Activated naive CD4-positive, alpha-beta T cell treated with anti-CD3 and anti-CD28 coated beads, Interleukin-2, amount 50 U/mL, for 72 hours (primary cell): ENCODE measurements at places on chromosomes 2 and 18. TPM values are rescaled to one million over a fixed set of nuclear protein-coding genes. Genes with fewer than 3 reads are reported as not detected.

LYG2 gene
- not detected for total RNA-seq

DNA sequence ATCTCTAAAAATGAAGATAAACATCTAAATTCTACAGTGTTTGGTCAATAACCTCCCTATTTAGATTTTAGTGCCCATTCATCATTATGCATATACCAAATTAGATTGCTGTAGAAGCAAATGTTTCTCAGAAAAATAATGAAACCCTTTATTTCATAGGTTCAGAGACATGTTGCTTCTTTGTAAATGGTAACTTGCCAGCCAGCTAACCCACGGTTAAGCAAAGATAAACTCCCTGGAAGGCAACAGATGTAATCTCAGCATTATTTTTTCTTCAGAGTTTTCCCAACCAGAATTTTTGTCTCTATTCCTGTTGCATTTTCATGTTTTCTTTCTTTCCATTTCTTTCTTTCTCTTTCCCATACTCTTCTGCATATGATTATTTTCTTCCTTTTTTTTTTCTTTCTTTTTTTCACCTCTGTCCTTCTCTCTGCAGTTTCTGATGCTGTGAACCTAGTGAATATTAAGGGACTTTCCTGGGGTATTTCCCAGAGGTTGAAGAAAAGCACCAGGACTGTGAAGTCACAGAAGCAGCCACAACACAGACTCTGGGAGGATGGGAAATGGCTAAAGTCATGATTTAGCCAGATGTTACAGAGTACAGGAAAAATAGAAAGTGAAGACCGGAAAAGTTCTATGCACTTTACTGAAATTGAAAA, 50.0 kb upstream of the DSG1 start:
- DNase-seq: no peak

GRCh38 chr2:225989809-225990208, 590.3 kb downstream of the NYAP2 start:
- DNase-seq: no peak

HOXD13 gene
- not detected for total RNA-seq

GRCh38 chr18:23272498-23273232, 137.4 kb downstream of the CABLES1 start:
- no peak for DNase-seq

- no peak for DNase-seq
Observed at GRCh38 chr2:195582188-195582587, 74.8 kb upstream of the SLC39A10 start.

DNA sequence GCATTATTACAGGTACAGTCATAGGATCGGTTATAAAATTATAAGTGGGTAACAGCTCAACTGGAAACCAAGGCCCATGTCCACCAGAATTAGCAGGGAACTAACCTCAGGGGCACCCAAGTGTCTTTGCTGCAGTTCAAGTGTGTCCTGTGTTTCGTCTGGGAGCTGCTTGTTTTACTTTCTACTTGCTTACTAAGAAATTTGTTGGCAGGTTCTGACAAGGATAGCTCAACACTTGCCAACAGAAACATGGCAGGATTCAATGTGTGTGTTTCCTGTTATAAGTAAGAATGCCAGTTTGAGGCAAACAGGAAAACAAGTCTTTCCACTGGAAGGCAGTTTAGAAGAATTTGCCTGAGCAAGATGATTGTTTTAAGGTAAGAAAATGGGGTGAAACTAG, 104.5 kb downstream of the EPHA4 start:
- DNase-seq: no peak

DNA sequence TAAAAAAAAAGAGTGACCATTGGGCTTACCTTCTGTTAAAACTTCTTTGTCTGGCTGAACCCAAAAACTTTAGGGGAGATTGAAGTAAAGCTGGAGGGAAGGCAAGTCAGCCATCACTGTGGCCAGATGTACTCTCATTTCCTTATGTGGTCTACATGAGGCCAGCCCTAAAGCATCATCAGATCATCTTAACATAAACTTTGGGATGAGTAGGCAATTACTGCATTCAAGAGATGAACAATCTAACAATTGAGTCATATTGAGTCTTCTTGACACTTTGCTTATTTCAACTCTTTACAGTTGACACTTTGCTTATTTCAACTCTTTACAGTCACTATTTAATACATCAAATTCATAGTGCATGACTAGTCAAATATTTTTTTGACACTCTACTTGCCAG, 155.6 kb downstream of the QPCT start:
- no peak for DNase-seq

GRCh38 chr18:53148123-53148522, 808.1 kb downstream of the DCC start:
- no peak for DNase-seq

GRCh38 chr2:17195016-17195415, 323.2 kb downstream of the RAD51AP2 start:
- DNase-seq: no peak

- no peak for DNase-seq
Observed at GRCh38 chr2:120747706-120748105, 12.0 kb downstream of the GLI2 start.

DNA sequence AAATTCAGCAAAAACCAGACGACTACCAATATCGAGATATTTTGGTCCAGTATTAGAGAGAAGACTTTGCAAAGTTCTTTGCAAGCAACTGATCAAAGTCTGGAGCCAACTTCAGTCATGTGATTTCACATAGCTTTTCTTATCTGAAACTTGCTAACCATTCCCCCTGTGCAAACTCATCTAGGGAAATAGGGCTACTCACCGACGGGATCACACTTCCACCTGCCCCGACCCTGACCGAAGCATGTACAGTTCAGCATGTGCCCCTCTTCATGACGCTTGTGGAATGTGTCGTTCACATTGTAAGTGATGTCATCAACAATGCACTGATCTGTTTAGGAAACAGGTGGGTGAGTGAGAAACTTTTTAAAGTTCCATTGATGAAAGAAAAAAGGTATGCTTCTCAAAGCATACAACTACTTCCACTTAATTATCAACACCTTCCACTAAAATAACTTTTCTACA, 15.4 kb downstream of the FN1 start:
- no peak for DNase-seq

MC4R gene
- not detected for total RNA-seq

CRYGC gene
- not detected for total RNA-seq

GRCh38 chr18:38957736-38958135, 1392.1 kb upstream of the CELF4 start:
- no peak for DNase-seq

GRCh38 chr18:45071956-45072355, 391.3 kb downstream of the SETBP1 start:
- DNase-seq: no peak
